Upper lobe of left lung (tissue), 6 donors: ENCODE measurements at places on chromosomes 3 and 15. TPM values are rescaled to one million over a fixed set of nuclear protein-coding genes. Genes with fewer than 3 reads are reported as not detected.
A peak's percentile ranks its signal among the peaks of the same experiment; 100 is the strongest.

GRCh38 chr15:88018869-88019641, 237.5 kb downstream of the NTRK3 start:
- no peak for DNase-seq
- no peaks in the 10 kb centered on the region for H3K4me1 ChIP-seq
- no peaks in the 10 kb centered on the region for H3K36me3 ChIP-seq
- no peaks in the 10 kb centered on the region for H3K27me3 ChIP-seq
- no peak overlapping the region for H3K27ac ChIP-seq

GRCh38 chr15:25633862-25634261, 195.0 kb upstream of the UBE3A start:
- H3K4me1 ChIP-seq, result no peaks in the 10 kb centered on the region
- H3K27me3 ChIP-seq, result no peaks in the 10 kb centered on the region
- no peaks in the 10 kb centered on the region for H3K36me3 ChIP-seq
- no peak overlapping the region for H3K4me3 ChIP-seq

DNA sequence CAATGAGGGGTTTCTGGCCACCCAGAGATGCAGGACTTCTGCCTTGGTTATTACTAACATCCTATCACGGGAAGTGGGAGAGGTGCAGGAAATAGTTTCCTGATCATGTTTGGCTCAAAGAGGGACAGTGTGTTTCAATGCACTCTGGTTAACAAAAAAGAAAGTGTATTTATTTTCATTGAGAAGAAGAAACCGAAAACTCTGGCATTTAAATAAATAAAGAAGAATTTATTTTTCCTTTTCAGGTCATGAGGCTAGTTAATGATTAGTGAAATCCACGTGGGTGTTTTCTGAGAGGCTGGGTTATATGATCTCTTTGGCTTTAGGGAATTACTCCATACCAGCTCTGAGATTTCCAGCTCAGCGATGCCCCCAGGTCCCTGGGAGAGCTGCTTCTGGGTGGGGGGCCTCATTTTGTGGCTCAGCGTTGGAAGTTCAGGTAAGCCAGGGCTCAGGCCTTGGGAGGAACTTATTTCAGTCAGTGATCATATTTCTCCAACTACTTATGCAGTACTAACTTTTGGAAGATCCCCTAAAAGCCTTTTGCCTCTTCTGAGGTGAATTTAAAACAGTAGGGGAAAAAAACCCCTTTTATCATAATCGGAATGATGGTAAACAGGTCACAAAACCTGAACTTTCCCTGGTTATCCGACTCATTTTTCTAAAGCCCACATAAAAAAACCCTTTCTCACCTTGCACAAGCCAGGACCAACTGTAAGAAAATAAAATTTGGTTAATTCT, at the start of gene PLA1A:
PLA1A (plus strand) TSS at position 338 of the 741 bp plus-strand sequence; CDS start at position 367, 29 bp downstream.
- no peak within 1 kb of the TSS for H3K4me3 ChIP-seq
- no peaks in the 10 kb centered on the region for H3K27me3 ChIP-seq
- no peak for DNase-seq
- H3K27ac ChIP-seq, result peak within 1 kb of the TSS; percentile 71
- H3K36me3 ChIP-seq, result no peaks in the 10 kb centered on the region
- peaks cover 37% of the 10 kb centered on the region for H3K4me1 ChIP-seq

- peak; percentile 61 for DNase-seq
- H3K27ac ChIP-seq, result no peak overlapping the region
- no peaks in the 10 kb centered on the region for H3K36me3 ChIP-seq
- H3K4me3 ChIP-seq, result no peak overlapping the region
- no peaks in the 10 kb centered on the region for H3K27me3 ChIP-seq
Observed at GRCh38 chr3:39208463-39209055, 16.2 kb upstream of the XIRP1 start.

- no peak overlapping the region for H3K27ac ChIP-seq
- H3K4me3 ChIP-seq, result no peak overlapping the region
- DNase-seq, result no peak
- no peaks in the 10 kb centered on the region for H3K27me3 ChIP-seq
- H3K36me3 ChIP-seq, result no peaks in the 10 kb centered on the region
Observed at GRCh38 chr3:62332835-62333244, 40.5 kb downstream of the FEZF2 start.

GRCh38 chr3:33962396-33962795, 164.0 kb downstream of the PDCD6IP start:
- no peaks in the 10 kb centered on the region for H3K27me3 ChIP-seq
- H3K27ac ChIP-seq, result no peak overlapping the region
- no peak for DNase-seq
- H3K36me3 ChIP-seq, result no peaks in the 10 kb centered on the region

DNA sequence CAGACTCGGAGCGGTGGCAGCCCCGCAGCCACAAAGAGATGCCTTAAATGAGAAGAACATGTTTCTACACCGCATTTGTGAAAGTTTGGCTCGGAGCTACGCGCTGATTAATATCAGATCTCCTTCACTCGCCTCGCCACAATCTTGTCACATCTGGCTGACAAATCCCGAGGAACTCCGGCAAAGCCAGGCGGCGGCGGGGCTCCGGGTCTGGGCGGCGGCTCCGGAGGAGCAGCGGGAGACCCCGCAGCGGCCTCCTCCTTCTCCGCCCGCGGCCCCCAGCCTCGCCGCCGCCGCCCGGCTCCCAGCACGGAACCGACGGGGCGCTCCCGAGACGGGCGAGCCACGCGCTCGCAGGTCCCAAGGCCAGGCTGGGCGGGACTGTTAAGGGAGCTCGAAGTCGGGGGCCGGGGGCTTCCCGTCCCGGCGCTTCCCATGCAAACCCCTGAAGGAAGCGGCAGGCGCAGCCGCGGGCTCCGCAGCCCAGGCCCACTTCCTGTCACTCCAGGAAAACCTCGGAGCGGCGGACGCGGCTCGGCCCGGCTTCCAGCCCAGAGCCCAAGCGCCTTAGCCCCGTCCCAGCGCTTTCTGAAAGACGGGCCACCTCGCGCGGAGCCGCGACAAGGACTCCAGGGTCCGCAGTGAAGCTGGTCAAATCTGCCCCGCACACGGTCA, 1.2 kb downstream of the BNC1 start:
- no peak for DNase-seq
- no peaks in the 10 kb centered on the region for H3K36me3 ChIP-seq

- no peak overlapping the region for H3K4me3 ChIP-seq
- no peaks in the 10 kb centered on the region for H3K4me1 ChIP-seq
- no peak for DNase-seq
- H3K36me3 ChIP-seq, result no peaks in the 10 kb centered on the region
- no peak overlapping the region for H3K27ac ChIP-seq
Observed at GRCh38 chr3:64732576-64732975, 44.8 kb upstream of the ADAMTS9 start.

DNA sequence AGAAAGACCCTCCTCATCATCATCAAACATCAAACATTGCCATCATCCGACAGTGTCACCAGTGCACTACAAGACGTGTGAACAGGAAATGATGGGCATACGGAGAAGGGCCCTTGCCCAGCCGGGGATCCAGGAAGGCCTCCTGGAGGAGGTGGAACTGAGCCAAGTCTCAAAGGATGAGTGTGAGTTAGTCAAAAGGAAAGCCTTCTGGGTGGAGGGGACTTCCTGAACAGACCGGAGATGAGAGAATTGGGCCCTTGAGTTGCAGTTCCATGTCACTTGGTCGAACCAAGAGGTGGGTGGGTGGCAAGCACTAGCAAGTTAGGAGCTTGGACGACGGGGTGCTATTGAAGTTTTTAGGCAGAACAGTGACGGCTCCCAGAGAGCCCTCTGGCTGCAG, 8.5 kb downstream of the SEMA4B start:
- no peaks in the 10 kb centered on the region for H3K27me3 ChIP-seq
- H3K4me3 ChIP-seq, result no peak overlapping the region
- H3K36me3 ChIP-seq, result peaks cover 3% of the 10 kb centered on the region
- no peak for DNase-seq

GRCh38 chr15:56077081-56077480, 83.7 kb upstream of the NEDD4 start:
- no peak for DNase-seq
- H3K27ac ChIP-seq, result no peak overlapping the region
- H3K4me3 ChIP-seq, result no peak overlapping the region
- H3K27me3 ChIP-seq, result no peaks in the 10 kb centered on the region

DNA sequence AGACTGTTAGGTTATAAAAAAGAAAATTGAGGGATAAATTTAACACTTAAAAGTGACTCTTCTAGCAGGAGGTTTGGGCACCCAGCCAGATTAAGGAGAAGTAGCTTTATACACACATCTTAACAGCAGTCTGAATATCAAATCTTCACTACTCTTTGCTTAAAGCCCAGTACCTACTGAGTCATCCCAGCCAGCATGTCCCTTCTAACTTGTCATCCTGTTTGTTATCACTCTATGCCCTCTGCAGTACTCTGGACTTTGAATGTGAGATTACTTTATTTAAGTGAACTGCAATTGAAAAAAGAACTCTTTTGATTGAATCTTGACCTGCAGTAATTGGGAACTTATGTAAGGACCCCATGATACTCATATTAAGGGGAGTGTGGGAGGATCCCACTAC, 77.6 kb downstream of the FHIT start:
- no peak overlapping the region for H3K27ac ChIP-seq
- H3K4me3 ChIP-seq, result no peak overlapping the region
- no peaks in the 10 kb centered on the region for H3K36me3 ChIP-seq
- H3K4me1 ChIP-seq, result no peaks in the 10 kb centered on the region
- no peaks in the 10 kb centered on the region for H3K27me3 ChIP-seq

DNA sequence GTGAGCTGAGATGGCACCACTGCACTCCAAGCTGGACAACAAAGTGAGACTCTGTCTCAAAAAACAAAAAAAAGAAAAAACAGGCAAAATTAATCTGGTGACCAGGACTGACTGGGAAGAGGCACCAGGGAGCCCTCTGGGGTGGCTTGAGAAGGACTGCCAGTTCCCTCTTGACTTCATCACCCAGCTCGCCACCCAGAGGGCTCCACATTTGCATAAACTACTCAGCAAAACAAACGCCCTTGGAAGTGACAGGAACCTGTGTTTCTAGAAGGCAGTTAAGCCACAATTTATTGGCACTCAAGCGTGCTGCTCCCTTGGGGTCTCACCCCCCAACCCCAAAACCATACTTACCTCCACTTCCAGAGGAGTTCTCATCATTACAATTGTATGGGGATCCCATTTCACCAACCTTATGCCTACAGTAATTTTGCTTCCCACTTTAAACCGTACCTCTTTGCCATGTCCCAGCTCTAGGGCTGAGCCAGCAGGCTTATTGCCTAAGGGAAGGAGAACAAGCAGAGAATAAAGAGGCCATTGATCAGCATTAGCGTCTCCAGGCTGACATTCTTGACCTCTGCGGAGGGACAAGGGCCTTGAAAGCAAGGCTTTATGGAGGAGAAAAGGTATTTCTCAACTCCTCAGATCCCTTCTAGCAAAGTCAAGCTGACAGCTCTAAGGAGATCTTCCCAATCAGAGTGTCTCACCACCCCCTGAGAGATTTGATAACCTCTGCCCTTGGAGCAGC, 357.4 kb downstream of the SHQ1 start:
- peak; percentile 67 for DNase-seq
- peaks cover 22% of the 10 kb centered on the region for H3K4me1 ChIP-seq
- H3K27ac ChIP-seq, result no peak overlapping the region
- H3K27me3 ChIP-seq, result no peaks in the 10 kb centered on the region

DNA sequence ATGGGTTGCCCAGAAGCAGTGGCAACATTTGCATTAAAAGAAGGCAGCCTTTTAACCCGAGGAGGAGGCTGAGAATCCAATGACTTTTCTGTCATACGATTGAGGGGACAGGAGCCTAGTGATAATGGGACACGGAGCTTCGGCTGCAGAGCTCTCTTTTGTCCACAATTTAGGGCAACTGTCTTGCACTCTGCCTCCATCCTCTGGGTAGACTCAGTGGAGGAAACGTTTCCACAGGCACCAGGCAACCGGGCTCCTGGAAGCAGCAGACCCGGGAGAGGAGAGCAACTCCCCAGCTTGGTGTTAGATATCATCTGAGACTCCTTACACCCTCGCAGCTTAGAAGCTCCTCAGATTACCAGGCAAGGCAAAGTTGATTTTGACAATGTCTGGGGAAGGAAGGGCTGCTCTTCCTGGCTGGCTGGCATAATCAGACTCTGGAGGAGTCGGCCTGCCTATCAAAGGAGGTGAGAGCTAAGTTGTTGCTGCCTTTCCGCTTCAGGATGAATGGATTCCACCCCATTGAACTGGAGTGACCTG, 43.5 kb upstream of the RNU6-1 start:
- H3K4me1 ChIP-seq, result peaks cover 14% of the 10 kb centered on the region
- H3K27ac ChIP-seq, result peak overlapping the region; percentile 82
- no peak overlapping the region for H3K4me3 ChIP-seq
- no peaks in the 10 kb centered on the region for H3K27me3 ChIP-seq
- no peaks in the 10 kb centered on the region for H3K36me3 ChIP-seq

- H3K4me3 ChIP-seq, result no peak overlapping the region
- no peak for DNase-seq
- no peaks in the 10 kb centered on the region for H3K27me3 ChIP-seq
- H3K27ac ChIP-seq, result no peak overlapping the region
- no peaks in the 10 kb centered on the region for H3K4me1 ChIP-seq
- H3K36me3 ChIP-seq, result peaks cover 92% of the 10 kb centered on the region
Observed at GRCh38 chr15:43383070-43383469, 12.2 kb downstream of the TUBGCP4 start.

GRCh38 chr3:27666708-27667107, 55.4 kb downstream of the EOMES start:
- H3K4me3 ChIP-seq, result no peak overlapping the region
- H3K27me3 ChIP-seq, result no peaks in the 10 kb centered on the region
- no peak overlapping the region for H3K27ac ChIP-seq
- DNase-seq, result peak; percentile 70

DNA sequence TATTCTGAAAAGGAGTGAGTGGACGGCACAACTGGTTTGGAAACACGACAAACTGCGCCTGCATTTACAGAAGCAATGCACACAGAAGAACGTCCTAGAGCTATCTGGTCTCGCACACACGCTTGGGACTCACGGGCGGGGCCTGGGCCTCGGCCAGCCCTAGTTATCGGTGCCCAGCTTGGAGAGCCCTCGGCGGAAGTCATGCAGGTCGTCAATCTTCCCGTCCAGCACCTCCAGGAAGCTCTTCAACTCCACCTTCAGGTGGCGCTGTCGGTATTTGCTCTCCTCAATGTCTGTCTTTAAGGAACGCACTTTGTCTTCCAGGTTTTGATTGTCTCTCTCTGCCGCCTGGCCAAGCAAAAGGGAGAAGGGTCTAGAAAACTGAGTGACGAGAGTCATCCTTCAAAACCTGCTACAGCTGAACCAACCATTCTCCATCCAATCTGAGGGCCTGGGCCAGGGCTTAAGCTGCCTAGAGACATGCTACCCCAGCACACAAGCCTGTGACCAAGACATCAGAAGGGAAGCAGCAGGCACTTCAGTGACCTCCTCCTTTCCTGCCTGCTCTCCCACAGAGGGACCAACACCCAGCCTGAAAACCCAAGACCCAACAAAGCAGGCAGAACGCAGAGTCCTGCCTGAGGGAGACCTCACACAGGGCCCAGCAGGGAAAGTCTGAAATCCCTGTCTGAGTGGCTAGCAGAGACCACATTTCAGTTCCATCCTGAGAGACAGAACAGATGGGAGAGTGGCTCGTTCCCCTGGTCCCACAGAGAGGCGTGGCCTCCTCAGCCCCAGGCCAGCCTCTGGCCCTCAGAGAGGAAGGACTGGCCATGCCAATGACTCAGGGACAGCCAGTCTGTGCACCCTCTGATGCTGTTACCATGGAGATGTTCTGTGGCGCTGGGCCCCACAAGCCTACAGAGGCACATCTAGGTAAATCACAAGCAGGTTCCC, 40.4 kb downstream of the WHAMM start:
- no peak overlapping the region for H3K27ac ChIP-seq
- DNase-seq, result peak; percentile 88
- no peak overlapping the region for H3K4me3 ChIP-seq
- H3K4me1 ChIP-seq, result no peaks in the 10 kb centered on the region

Gene CISH
- total RNA-seq, result 35.8 TPM

Gene LOXL1
- 25.9 TPM for total RNA-seq

Gene GP9
- 12.0 TPM for total RNA-seq

Gene SLC9C1
- not detected for total RNA-seq

Gene RPUSD3
- 58.7 TPM for total RNA-seq

Gene SLC22A14
- not detected for total RNA-seq

Gene FANCI
- 6.3 TPM for total RNA-seq

Gene GOLGA8K
- total RNA-seq, result not detected

Gene ALDH1A2
- total RNA-seq, result 8.1 TPM

Gene LSAMP
- total RNA-seq, result 11.5 TPM

Gene STRIT1
- total RNA-seq, result not detected

Gene FAM227B
- total RNA-seq, result 2.9 TPM
